ENCODE measurements at places on chromosomes 5 and 9.

DNA sequence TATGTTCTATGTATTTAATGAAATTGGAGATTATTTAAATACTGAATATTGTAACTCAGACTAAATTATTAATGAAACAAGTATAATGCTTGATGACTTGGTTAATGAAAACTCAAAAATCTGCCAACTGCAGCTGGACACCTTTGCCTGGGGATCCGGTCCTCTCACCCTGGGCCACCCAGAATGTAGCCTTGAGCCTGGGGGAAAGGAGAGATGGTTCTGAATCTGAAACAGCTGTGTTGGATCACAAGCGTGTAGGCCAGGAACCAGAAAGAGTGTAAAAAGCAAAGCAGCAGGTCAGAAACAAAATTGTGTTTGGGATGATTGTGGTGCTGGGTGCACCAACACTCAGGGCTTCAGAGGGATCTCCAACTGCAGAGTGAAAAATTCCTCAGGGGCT lies 38.5 kb downstream of the ADAMTS16 start:
- no peak for DNase-seq

DNA sequence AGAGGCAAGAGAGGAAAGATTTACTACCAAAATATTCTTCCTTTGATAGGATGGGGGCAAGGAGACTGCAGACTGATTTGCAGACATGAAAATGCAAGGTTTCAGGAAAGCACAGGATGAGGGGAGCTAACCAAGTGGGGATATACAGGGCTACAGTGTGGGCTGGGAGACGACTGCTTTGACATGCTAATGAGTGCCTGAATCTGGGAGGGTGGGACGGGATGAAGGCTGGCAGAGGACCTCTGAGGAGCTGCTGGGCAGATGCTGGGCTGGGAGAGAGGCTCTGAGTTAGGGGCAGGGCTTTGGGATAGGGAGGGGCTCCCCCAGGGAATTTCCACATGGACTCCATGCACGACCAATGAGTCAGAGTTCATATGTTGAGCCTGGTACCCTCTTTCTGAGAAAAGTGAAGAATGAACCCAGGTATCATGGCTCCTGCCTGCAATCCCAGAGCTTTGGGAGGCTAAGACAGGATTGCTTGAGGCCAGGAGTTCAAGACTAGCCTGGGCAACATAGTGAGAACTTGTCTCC lies 4.9 kb upstream of the CPLX2 start:
- no peak for DNase-seq

DNA sequence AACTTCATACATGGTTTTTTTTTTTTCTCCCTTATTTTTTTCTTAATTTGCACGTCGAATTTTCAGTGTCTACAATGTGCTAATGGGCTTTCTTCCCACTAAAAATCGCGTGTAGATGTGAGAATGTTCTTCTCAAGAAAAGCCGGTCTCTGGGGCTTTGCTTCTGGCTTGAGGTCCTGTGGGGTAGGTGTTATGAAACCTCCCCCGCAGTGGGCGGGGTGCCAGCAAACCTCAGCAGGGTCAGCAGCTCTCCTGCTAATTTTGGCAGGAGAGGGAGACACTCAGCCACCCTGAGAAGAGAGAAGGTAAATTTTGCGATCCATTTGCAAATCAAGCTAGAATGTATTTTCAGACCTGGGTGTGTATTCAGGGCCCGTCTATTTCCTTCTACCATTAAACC lies 59.9 kb downstream of the NPR3 start:
- no peak for DNase-seq

- DNase-seq, result no peak
These were observed 252.0 kb downstream of the RASEF start for GRCh38 chr9:82810915-82811314.

- peak; percentile 75 for DNase-seq
These were observed 61.8 kb downstream of the SPATA31C2 start for GRCh38 chr9:88076286-88077070.

DNA sequence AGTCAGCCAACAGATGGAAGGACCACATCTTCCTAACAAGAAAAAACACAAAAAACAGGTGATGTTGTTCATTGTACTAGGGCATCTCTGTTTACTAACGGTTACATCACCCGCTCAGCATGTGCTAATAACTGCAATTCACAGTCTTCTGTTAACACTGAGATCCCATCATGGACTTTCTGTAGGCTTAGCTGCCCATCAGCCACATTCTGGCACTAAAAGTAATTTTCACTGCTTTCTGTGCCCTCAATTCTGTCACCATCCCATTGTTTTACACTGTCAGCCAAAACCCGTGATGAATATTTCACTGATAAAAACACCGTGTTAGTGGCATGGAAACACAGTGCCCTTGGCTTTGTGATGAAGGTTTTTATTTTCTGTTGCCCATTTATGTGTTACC lies 64.6 kb downstream of the CAST start:
- DNase-seq, result no peak

DNA sequence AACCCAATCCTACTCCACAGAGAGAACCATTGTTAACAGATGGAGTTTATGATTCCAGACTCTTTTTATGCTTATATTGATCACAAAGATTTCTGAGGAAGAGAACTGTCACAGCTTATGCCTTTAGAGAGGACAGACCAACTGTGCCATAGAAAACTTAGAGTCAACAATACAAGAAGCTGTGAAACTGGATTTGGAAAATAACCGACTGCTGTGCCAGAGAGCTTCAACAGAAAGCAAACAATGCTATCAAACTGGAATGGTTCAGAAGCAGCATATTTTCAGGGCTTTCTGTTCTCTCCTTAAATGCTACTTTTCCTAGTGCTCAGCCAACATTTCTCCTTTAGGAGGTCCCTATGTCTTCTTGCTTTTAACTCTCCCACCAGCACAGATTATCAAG lies 5.0 kb downstream of the DCTN4 start:
- DNase-seq, result no peak

DNA sequence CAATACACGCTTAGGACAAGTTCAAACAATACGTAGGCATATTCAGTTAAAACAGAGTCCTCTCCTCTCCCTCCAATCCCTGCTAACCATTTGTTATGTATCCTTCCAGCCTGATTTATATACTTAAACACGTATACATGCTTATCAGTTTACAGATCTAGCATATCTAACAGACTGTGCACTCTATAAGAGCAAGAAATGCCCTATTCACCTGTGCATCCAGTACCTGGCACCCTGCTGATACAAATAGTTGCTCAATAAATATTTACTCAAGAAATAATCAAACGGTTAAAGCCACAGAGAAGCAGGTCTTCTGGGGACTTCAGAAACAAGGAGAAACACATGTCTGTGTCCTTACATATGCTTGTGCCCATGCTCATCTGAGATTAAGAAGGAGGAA lies 55.9 kb downstream of the MLLT3 start:
- DNase-seq, result no peak

- no peak for DNase-seq
These were observed 9.5 kb upstream of the P4HA2 start for GRCh38 chr5:132237141-132237540.

- no peak for DNase-seq
These were observed 40.8 kb downstream of the CSF2 start for GRCh38 chr5:132114150-132115121.

- DNase-seq, result no peak
These were observed 50.7 kb downstream of the P4HA2 start for GRCh38 chr5:132176987-132177386.

DNA sequence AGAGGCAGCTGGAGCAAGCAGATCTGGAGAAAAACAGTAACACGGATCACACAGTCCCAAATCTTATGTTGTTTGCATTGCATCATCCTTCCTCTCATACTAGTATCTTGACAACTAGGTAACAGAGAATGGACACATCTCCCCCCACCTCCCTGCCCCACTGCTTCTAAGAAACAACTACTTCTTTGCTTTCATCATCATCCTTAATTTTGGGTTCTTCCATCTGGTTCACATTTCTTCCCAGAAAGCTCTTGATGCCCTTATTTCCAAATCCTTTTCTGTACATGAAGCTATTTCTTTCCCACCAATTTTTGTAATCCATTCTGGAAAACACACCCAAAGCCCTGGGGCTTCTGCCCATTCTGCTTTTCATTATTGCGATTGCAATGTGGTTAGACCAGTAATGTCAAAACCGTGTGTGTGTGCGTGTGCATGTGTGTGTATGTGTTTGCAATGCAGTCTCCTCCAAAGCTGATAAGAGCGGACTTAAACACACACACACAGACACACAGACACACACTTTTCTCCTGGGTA lies 254.7 kb upstream of the SLC30A5 start:
- no peak for DNase-seq

GRCh38 chr5:106797996-106798395 lies 872.7 kb downstream of the EFNA5 start:
- DNase-seq, result no peak

GRCh38 chr9:120841930-120842684 lies 615 bp downstream of the PSMD5 start:
- no peak for DNase-seq

DNA sequence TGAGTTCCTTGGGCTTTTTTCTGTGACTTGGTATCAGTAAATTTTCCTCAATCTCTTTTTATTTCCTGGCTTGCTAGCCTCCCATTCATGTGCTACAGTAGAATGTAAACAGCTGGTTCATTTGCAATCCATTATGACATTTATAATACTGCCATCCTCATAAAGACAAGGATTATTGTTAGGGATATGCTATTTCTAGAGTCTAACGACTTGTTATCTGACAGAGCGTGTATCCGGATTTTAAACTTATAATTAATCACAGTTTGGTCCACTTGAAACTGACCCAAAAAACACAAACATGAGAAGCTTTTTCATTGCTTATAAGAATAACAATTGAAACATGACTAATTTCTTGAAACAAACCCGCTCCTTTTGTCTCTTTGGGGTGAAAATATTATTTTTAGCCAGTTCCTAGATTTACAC lies 585.8 kb downstream of the TLE4 start:
- DNase-seq, result no peak

DNA sequence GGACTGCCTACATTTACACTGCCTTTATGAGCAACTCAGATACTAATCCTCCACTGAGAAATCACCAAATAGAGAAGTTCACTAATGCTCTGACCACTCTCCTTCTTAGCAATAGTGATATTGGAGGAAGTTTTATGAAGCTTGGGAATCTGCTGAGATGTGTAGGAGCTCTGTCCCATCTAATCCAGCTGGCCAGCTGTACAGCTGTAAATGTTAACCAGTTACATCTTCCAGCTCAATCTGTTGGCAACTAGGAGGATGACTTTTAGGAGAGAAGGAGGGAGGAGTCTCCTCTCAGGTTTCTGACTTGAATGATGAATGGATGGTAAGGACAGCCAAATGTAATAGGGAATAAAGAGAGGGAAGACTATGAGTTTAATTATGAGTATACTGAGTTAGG lies 36.3 kb upstream of the LRRC19 start:
- DNase-seq, result no peak

DNA sequence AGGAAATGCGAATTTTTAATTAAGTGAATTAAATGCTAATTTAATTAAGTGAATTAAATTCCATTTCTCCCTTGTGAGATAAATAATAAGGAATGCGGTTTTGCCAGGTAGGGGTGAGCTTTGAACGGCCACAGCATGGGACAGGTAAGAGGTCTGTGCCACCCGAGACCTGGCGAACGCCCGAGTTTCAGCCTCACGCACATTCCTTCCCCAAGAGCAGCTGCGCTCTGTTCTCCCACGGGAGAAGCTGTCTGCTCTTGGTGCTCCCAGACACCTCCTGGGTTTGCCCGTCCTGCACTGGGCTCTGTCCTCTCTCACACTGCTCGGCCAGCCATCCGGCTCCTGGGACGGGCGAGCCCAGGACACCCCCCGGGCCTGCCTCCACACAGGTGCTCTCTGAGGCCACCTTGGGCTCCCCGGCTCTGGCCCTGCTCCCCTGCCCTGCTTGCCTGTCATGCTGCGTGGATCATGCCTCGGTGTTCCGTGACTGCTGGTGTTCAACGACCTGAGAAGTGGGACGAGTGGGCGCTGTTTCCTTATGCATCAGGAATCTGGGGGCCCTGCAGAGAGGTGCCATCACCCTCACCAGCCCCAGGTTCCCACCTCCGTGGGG lies 13.7 kb upstream of the CAMSAP1 start:
- no peak for DNase-seq

DNA sequence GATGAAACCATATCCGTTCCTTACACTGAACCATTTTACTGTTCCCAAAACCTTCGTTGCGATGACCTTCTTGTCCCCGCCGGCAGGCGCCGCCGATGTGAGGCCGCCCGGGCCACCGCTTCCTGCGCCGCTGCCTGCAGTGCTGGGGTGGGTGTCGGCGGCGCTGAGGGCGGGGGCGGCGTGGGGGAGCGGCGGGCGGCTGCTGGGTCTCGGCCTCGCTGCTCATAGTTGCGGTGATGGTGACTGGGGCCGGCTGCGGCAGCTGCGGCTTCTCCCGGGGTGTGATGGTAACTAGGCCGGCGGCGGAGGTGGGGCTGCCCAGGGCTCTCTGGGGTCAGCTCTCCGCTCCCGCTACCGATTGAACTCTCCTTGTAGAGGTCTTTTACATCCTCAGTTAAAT lies 14.1 kb upstream of the OR2S2 start:
- DNase-seq, result peak; percentile 7

- no peak for DNase-seq
These were observed 48.7 kb downstream of the ANKDD1B start for GRCh38 chr5:75659791-75660450.

GRCh38 chr9:79809931-79810330 lies 238.2 kb downstream of the TLE4 start:
- DNase-seq, result no peak

GRCh38 chr5:146490089-146490843 lies 25.7 kb downstream of the GPR151 start:
- no peak for DNase-seq

- no peak for DNase-seq
These were observed 293.5 kb downstream of the HINT1 start for GRCh38 chr5:130871346-130872086.

GRCh38 chr9:69243116-69243515 lies 69.0 kb downstream of the TJP2 start:
- no peak for DNase-seq

DNA sequence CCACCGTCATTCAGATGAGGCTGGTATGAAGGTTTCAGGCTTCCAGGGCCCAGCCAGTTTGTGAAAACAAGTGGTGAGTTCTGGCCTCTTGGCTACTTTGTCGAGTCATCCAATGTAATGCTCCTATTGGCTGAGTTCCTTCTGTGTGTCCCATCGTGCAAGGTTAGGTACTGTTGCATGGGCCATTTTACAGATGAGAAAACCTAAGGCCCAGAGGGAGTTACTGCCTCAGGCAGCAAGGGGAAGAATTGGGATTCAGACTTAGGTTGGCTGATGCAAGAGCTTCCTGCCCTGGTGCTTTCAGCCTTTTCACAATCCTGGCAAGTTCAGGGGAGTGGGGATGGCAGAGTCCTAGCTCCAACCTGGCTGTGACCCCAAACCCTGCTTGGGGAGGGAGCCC lies 17.4 kb upstream of the PITX1 start:
- DNase-seq, result no peak

DNA sequence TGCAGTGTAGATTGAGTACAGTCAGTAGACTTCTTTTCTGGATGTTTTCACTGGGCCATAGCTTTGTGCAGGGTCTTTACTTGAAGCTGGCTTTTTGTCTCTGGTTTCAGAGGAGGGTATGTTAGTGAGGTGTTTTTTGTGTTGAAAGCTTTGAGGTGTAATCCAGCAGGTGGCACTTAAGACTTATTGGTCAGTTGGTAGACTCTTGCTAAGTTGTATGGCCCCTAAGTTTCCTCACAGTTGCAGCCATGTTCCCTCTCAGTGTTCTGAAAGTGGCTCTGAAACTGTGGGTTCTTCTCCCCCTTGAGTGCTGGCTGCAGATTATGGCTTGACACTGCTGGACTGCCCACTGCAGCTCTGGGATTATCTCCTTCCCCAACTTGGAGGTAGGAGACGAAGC lies 55.7 kb upstream of the SLC44A1 start:
- no peak for DNase-seq

Measured in brain (organoid and tissue), 16 donors.